Ovary (tissue), 10 donors: ENCODE measurements at places on chromosomes 11 and 22.

GRCh38 chr22:19037282-19038163, 84.7 kb downstream of the DGCR2 start:
- no peak for DNase-seq

DNA sequence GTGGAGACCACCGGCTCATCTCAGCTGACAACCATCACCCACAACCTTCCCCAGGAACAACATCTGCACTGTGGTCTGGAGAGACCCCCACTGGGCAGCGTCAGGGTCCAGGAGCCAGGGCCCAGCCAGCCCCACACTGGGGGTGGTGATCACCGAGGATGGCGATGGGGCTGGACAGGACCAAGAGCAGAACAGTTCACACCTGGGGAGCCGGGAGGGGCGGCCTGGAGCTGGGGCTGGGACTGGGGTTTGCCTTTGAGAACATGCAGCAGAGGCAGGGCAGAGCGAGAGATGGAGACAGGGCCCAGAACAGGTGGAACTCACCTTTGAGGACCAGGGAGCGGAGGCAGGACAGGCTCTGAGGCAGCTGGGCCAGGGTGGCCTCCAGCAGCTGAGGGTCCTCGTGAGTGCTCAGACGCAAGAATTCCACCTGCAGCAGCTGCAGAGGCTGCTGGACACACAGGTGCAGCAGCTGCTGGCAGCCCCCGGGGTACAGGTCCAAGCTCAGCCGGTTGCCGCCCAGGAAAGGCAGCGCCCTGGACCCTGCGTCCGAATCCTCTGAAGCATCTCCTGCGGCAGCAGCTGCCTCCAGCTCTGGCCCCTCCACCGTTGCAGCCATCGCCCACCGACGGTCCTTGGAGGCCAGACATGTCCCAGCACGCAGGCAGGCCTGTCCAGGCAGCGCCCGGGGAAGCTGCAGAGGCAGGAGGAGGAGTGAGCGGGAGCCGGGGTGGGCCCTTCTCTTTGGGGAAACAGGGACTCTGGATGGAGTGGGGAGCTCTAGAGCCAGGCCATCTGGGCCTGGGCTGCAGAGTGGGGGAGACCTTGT, 1.0 kb downstream of the PIDD1 start:
- DNase-seq, result no peak

GRCh38 chr11:34570584-34570983, 50.3 kb upstream of the EHF start:
- DNase-seq, result no peak

- no peak for DNase-seq
These were observed 1.4 kb downstream of the TBX1 start for GRCh38 chr22:19761725-19762567.

GRCh38 chr11:93741882-93742226, 382 bp downstream of the C11orf54 start:
- DNase-seq, result no peak

DNA sequence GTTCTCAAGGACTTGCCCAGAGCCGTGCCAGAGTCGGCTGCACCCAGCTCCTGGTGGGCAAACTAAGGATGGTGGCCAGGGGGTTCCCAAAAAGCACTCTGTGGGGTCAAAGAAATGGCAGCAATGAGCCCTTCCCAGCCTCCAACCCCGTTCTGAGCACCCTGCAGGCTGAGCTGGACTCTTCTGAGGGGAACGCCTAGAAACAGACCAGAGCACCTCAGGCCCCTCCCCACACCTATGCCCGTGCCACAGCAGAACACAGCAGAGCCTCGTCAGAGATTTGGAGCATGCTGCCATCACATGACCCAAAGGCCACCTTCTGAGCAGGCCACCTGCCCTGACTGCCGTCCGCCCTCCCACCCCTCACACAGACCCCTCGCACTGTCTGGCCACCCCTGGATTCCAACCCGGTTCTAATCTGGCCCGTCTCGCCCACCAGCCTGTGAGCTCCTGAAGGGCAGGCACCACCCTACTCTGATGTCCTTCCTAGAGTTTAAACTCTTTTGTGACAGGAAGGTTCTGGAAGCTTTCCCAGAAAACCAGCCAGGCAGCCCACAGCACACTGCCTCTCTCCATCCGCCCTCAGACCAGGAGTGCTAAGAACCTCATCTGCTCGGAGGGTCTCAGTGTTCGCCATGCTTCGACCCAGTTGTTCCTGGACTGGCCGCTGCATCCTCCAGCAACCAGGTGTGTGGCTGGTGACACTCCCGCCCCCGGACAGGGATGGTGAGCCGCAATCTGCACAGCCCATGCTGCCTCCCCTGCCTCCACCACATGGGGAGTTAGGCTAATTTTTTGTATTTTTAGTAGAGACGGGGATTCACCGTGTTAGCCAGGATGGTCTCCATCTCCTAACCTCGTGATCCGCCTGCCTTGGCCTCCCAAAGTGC, 97.6 kb downstream of the CELSR1 start:
- DNase-seq, result no peak

DNA sequence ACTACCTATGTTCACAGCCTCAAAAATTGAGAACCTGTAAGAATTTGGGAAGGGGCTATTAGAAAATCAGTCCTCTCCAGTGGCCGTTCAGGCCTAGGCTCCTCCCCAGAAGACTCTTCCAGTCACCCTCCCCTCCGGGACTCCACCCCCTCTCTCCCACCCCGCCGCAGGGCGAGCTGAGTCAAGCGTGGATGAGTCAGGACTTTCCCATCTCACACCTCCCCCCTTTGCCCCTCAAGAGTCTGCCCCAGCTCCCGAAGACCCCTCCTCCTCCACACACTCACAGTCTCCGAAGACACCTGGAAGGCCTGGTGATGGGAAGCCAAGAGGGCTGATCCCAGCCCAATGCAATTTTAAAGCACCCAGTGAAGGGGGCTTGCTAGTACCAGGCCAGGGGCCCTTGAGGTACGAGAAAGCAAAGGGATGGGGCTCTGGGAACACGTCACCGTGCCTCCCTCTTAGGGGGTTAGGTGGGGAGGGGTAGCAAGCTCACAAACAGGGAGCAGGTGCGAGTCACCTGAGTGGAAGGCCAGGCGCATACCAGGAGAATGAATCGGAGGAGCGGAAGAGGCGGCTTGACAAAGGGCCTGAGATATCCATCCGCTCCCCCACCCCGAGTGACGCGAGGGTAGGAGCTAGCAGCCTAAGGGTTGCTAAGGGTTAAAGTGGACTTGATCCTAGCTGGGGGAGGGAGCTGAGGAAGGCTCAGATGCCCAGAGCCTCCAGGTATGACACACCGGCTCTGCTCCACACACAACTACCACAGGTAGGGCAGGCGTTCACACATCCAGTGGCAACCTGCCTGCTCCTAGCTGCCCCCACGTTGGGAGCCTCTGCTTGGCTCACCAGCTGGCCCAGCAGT, 13.6 kb downstream of the BCL9L start:
- peak; percentile 90 for DNase-seq

- no peak for DNase-seq
These were observed 23.6 kb downstream of the NNMT start for GRCh38 chr11:114319716-114320328.

- no peak for DNase-seq
These were observed 21.5 kb downstream of the ELMOD1 start for GRCh38 chr11:107612445-107612844.

DNA sequence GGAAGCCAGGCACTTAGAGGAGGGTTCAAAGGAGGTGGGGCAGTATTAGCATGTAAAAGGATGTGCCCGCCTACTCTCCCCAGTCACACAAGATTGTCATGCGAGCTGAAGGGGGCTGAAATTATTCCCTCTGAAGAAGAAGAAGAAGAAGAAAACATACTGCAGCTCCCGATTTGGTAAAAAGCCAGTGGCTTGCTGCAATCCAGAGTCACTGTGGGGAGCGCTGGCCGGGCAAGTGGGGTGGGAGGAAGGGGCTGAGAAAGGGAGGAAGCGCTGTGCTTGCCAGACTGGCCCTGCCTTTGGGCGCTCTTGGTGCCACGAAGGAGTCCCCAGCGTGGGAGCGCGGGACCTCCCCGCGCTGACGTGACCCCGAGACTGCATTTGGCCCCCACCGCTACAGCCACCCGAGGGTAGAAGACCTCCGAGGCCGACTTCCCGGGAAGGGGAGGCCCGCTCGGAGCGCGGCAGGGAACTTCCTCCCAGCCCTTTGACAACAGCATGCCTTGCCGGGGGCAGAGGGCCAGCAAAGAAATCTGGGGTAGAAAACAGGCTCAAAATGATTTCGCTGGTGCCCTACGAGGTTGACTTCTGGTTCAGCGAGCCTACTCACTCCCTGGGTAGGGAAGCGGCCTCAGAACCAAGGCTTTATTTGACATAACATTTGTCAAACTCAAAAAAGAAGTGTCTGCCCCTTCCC, 906.3 kb downstream of the DLG2 start:
- peak; percentile 45 for DNase-seq

DNA sequence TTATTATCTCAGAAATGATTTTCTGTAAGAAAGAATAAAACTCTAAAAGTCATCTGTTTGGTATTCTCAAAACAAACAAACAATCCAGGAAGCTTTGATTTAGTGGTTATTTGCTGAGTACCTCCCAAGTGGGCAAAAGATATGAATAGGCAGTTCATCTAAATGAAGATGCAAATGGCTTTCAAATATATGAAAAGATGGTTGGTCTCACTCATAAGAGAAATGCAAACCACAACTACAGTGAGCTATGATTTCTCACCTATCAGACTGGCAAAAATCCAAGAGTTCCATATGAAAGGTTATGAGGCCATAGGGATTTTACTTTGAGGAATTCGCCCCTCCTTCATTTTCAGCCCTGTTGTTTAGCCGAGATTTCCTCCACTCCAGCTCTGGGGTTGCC, 11.3 kb upstream of the P2RY2 start:
- no peak for DNase-seq

DNA sequence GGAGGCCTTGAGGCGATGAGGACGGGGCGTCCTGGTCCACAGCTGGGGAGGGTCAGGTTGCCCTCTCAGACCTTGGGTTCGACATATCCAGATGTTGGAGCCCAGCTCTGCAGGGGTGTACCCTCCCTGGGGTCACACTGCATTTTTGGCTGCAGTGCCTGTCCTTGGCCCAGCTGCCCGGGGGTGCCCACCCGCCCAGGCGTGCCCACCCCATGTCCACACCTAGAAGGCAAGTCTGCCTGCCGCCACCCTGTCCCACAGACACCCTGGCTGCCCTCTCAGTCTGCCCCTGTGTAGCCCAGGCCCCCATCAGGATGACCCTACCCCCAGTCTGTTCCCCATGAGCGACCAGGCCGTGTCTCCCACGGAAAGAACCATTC, 3.0 kb downstream of the LSP1 start:
- no peak for DNase-seq

DNA sequence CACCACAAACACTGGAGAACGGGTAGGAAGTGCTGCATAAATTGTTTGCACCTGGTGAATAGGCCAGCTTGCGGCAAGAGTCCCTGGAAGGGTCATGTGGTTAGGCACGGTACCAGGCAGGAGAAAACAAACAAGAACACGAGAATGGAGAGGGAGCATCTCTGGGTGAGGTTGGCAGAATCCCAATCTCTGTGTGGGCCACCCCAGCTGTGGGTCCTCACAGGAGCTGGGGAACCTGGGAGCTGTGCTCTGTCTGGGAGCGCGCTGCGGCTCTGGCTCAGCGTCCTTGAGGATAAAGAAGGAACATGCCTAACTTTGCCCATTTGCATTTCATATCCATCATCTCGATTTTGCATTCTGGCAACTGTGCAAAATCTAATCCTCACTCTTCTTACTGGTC, 46.1 kb upstream of the JAM3 start:
- DNase-seq, result no peak

- no peak for DNase-seq
These were observed 47.1 kb downstream of the LARGE1 start for GRCh38 chr22:33873186-33873585.

GRCh38 chr11:28838741-28839140, 730.6 kb downstream of the METTL15 start:
- DNase-seq, result no peak

- DNase-seq, result no peak
These were observed 137.2 kb downstream of the COMMD9 start for GRCh38 chr11:36151933-36152580.

DNA sequence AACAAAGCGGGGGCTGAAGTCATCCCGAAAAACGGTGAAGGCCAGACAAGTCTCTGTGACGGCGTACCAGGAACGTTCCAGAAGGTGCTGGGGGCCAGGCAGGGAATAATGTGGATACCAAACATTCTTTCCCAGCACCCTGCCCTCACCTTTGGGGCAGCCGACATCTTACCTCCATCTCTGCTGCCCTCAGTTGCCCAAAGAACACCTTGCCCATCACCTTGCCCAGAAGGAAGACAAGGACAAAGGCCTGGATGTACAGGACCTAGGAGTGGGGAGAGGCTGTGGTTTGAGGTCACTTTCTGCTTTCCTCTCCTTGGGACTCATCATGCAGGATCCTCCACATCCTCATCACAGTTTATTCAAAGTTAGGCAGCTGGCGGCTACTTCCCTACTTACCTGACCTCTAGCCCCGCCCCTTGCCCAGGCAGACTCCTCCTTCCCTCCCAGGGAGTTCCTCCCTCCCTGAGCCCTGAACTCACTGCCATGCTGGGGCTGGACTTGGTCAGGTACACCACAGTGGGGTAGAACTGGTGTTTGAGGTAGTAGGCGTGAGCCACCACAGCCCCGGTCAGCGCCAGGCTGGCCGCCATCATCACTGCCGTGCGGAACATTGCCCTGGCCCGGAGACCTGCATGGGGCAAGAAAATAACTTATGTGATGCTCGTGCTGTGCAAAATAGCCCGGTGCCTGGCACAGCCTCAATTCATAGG, 1.2 kb downstream of the SYVN1 start:
- peak; percentile 40 for DNase-seq

GRCh38 chr11:58503361-58503856, 4.5 kb downstream of the OR5B21 start:
- no peak for DNase-seq

GRCh38 chr11:5178046-5178837, 22.2 kb downstream of the OR51V1 start:
- no peak for DNase-seq

DNA sequence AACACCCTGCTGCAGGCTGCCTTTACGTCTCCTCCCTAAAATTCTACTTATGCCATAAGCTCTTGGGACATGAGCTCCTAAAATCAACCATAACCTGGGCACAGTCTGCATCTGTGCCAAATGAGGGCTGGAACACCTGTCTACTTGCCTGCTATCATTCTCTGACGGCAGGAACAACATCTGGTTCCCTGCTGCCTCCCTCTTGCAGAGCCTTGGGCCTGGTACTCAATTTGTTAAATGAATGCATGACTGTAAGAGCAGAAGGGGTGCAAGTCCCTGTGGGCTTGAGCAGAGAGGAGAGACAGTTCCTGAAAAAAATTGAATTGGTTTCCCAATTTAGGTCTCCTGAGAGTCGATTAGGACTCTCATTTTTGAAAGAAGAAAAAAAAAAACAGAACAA, 66.7 kb upstream of the CSNK2A3 start:
- no peak for DNase-seq
